A172 (cell line): ENCODE measurements at places on chromosomes 2 and 18. TPM values are rescaled to one million over a fixed set of nuclear protein-coding genes. Genes with fewer than 3 reads are reported as not detected.

DNA sequence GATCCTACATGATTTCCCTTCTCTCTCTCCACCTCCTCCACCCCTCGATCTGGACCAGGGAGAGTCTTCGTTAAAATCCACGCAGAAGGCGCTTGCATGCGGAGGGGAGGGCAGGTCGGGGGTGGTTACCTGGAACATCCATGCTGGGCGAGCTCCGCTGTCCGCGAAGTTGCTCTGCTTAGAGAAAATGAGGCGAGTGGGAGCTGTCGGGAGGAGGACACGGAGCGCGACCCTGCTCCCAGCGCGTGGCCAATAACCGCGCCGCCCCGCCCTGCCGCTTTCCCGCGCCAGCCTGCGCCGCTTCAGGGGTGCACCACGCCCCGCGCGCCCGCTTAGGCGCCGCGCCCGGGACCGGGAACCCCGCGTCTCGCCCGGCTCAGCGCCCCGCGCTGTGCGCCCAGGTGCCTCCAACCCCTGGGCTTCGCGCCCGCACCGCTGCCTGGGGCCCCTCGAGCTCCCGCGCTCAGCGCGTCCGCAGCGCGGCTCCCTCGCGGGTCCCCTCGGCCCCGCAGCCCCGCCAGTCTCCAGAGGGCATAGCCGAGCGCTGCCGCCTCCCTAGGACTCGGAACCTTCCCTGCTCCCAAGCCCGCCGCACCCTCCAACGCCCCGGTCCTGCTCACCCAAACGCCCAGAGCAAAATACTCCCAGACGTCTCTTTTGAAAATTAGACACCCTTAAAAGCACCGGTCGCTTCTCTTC lies 636 bp downstream of the CBLN2 start:
- no peak for DNase-seq

The ACMSD gene
- not detected in 2 replicates for total RNA-seq

- DNase-seq = no peak
These were observed 101.7 kb upstream of the ZNF236 start for GRCh38 chr18:76720683-76721082.

GRCh38 chr2:231181860-231182512 lies 16.4 kb upstream of the ARMC9 start:
- DNase-seq = peak; percentile 68

DNA sequence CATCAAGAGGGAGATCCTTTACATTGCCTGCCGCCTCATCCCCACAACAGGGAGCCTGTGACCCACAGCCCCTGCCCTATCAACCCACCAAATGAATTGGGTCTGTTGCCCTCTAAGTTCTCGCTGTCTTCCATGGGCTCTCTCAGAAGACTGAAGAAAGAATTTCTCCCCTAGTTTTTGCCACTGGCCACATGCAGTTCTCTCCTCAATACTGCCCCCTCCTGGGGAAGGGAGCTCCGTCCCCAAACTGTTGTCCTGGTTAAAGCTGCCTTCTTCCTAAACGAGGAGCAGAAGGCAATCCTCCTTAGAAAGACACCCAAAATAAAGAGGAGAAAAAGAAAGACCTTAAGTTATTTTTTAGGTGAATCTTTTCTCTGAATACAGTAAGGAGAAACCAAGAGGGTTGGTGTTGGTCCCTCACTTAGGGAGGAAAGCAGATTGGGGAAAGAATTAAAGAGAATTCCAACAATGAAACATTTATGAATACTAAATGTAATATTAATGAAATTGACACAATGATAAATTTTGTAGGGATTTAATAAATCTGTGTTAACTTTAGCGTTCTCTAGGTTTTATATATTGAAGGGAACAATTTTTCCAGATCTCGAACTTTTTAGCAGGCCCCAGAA lies 31.1 kb upstream of the SATB2 start:
- DNase-seq = peak; percentile 57

GRCh38 chr2:231128541-231128940 lies 3.7 kb upstream of the HTR2B start:
- no peak for DNase-seq

DNA sequence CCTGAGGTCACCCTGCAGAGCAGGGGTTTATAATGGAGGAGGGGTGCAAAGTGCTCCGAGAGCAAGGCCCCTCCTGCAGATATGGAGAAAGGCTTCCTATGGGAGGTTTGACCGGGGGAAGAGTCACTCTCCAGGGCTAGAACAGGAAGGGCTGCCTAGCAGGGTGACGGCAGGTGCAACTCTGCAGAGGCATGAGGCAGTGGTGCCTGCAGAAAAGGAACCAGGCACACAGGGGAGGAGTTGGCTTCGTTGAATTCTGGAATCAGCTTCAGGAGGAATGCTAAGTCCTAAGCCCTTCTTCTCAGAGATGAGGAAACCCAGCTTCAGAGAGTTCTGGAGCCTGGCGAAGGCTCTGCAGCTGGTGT lies 17.5 kb upstream of the HPCAL1 start:
- DNase-seq = no peak

The SDC1 gene
- total RNA-seq = 241 and 257 TPM in 2 replicates

The SALL3 gene
- total RNA-seq = not detected in 2 replicates

DNA sequence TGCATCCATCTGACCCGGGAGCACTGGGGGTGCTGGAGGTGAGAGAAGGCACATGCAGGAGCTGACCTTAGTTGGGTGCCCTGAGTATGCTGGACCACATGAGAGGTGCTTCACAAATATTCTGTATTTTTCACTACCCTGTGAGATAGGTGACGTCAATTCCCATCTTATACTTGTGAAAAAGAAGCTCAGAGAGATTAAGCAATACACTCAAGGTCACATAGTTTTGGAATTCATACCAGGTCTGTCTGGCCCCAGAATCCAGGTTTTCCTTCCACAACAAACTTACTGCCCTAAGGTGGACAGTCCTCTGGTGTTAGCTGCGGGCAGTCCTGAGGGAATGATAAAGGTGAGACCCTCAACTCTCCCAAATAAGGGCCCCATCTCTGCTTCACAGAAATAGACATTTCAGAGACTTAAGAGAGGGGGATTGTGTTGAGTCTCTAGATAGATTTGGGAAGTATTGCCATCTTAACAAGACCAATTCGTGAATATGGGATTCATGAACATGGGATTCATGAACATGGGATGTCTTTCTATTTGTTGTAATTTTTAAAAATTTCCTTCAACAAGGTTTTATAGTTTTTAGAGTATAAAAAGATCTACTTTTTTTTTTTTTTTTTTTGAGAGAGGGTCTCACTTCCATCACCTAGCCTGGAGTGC lies 64.0 kb upstream of the SMAD7 start:
- DNase-seq = no peak

GRCh38 chr18:55442561-55442960 lies 145.4 kb downstream of the TCF4 start:
- no peak for DNase-seq

The ANKRD23 gene
- 4.2 and 5.7 TPM in 2 replicates for total RNA-seq

- no peak for DNase-seq
These were observed 2109.4 kb upstream of the PIK3C3 start for GRCh38 chr18:39845631-39846030.

DNA sequence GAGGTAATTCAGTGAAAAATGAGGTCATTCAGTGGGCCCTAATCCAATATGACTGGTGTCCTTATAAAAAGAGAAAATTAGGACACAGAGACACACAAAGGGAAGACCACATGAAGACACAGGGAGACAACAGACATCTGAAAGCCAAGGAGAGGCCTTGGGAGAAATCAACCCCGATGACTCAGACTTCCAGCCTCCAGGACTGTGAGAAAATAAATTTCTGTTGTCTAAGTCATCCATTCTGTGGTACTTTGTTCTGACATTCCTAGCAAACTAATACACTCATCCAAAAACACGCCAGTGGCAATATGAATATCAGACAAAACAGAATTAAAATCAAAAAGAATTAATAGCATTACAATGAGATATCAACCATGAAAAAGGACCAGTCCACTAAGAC lies 303.7 kb downstream of the SS18 start:
- peak; percentile 9 for DNase-seq

The CD207 gene
- 0.14 TPM in 1 of 2 replicates, not detected in the other for total RNA-seq

The RAMP1 gene
- total RNA-seq = 32.4 and 35.2 TPM in 2 replicates

GRCh38 chr2:241804326-241805229 lies 4.4 kb upstream of the NEU4 start:
- DNase-seq = peak; percentile 60

GRCh38 chr18:35443434-35443833 lies 54.3 kb downstream of the INO80C start:
- no peak for DNase-seq

GRCh38 chr2:239324456-239324855 lies 76.4 kb downstream of the HDAC4 start:
- no peak for DNase-seq

The ITGA4 gene
- 17.8 and 23.5 TPM in 2 replicates for total RNA-seq

GRCh38 chr2:68766376-68766845 lies 31.8 kb downstream of the ARHGAP25 start:
- DNase-seq = no peak

- DNase-seq = no peak
These were observed 237.8 kb downstream of the WDR7 start for GRCh38 chr18:56888978-56889377.

DNA sequence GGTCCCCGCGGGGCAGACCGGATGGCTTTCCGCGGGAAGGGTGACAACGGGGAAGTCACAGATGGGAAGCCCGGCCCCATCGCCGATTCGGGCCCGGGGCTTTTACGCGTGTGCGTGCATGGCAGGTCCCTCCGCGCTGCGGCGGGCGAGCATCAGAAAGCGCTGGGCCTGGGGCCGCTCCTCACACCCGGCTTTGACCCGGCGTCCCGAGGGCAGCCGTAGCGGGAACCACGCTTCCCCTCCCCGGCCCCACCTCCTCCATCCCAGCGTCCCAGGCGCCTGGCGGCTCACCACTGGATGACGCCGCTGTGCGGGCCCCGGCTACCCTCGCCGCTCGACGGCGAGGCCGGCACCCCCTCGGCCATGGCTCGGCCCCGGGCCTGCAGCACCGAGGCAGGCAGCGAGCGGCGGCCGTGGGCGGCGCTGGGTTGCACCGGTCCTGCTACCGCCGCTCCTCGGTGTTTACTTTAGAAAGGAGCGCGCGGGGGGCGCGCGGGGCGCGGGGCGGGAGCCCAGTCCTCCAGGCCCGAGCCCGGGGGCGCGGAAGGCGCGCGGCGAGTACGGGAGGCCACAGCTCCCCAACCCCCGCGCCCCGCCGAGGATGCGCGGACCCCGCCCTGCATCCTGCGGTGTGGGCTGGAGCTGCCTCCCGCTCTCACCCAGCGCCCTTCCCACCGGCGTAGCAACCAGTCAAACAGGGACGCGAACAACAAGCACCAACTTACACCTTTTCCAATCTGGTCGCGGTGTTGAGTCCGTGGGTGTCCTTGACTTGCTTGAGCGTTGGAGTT lies 806 bp downstream of the RFX8 start:
- DNase-seq = no peak

DNA sequence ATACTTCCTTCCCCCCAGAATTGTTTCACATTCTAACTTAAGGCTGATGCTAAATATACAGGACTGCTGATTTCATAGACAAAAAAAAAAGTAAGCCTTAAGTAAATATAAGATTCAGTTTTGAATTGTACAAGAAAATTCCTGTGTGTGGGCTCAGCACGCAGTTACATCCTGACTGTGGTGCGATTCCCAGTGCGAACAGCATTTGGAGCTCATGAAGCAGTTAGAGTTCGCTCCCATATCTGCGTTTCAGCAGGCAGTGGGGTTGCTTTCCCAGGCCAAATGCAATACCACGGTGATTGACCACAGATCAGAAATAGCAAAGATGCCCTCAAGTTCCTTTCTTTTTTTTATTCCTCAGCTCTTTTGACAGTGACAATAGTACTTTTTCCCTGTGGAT lies 75.6 kb downstream of the SATB2 start:
- DNase-seq = no peak

DNA sequence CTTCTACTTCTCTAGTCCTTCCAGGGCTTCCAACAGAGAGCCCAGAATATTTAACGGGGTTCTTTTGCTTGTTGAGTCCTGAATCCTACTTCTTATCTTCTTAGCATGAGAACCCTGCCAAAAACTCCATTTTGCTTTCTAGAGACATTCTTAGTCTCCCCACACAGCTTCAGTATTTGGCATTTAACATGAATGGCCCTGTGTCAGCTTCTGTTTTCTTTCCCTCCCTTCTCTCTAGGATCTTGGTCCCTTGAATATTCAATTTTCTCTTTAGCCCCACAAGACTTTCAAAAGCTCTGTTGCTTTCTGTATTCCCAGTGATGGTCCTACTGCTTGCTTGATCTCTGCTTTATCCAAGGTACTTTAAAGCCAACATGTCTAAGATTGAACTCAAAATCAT lies 89.5 kb downstream of the WDR7 start:
- DNase-seq = no peak

- no peak for DNase-seq
These were observed 132.1 kb upstream of the ARL4C start for GRCh38 chr2:234628953-234629352.

- DNase-seq = no peak
These were observed 49.5 kb downstream of the TMEM247 start for GRCh38 chr2:46528880-46529279.

The GALR1 gene
- total RNA-seq = not detected in 2 replicates

- no peak for DNase-seq
These were observed 91.2 kb downstream of the KCNS3 start for GRCh38 chr2:17969661-17970060.

The CNDP1 gene
- total RNA-seq = not detected in 2 replicates

The CFAP210 gene
- total RNA-seq = not detected in 2 replicates

The LOXHD1 gene
- total RNA-seq = not detected in 2 replicates

DNA sequence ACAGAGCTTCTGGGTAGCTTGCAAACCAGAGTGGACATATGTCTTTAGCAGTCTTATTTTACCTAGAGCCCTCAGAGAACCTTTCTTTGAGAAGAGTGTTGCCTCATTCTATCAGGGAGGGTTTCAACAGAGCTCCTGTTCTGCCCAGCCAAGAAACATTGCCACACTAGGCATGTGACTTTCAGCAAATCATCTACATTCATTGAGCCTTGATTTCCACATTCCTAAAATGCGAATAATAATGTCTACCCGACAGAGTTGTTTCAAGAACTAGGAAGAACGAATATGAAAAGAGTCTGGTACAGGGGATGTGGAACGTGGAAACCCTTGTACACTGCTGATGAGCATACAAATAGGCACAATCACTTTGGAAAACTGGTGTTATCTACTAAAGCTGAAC lies 7.8 kb upstream of the PRKAG3 start:
- no peak for DNase-seq

The QPCT gene
- 18.4 and 21.6 TPM in 2 replicates for total RNA-seq

The MYCN gene
- total RNA-seq = not detected in 2 replicates

GRCh38 chr18:36083729-36084128 lies 16.4 kb upstream of the RPRD1A start:
- no peak for DNase-seq
